COLO829 (cell line): ENCODE measurements at places on chromosomes 4 and X.

DNA sequence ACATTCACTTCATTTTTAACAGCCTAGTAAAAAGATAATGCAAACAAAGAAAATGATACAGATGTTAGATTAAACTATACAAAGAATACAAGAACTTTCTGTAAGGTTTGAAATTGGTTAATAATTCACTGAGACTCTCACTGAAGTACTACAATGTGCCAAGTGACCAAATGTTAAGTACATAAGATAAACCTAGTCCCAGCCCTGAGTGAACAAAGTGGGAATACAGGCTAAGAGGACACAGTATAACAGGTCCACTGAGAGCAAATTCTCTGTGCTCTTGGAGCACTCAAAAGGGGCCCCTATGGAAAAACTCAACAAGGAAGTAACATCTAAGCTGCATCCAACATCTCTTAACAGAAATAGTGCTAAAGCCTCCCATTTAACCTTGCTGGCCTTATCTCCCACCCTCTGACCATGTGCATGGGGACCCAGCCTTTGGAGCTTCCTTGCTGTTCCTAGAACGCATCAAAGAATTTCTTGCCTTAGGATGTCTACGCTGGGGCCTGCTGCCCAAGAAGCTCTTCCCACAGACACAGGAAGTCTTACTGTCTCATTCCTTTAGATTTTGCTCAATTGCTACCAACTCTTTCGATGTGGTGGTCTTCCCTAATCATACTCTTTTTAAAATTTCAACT is 113.4 kb downstream of the ZAR1 start:
- no peak for DNase-seq

DNA sequence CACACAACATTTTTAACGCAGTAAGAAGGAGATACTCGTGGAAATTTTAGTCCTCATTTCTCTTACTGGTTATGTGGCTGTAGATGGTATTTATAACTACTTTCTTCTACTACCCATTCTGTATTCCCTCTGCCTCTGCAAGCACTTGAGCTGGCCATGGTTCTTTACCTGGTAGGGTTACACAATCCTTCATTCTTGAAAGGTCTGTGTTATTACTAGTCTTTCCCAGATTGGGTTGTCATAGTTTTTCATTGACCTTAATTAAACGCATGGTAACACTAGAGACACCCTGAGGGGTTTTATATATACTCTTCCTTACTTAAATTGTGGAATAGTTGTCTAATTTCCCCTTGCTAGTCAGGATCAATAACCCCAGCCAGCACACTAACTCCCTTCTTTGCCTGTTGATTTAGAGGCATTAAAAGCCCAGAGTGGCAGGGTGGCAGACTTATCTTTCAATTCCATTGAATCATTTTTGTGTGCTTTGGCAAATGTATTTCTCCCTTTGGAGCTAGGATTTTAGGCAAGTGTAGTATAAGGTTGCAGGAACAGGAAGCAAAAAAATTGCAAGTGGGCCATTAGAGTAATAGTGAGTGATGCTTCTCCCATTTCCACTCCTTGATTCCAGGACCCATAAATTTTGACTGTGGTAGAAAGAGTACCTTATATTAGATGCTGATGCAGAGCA is 113.6 kb upstream of the EMCN start:
- no peak for DNase-seq

DNA sequence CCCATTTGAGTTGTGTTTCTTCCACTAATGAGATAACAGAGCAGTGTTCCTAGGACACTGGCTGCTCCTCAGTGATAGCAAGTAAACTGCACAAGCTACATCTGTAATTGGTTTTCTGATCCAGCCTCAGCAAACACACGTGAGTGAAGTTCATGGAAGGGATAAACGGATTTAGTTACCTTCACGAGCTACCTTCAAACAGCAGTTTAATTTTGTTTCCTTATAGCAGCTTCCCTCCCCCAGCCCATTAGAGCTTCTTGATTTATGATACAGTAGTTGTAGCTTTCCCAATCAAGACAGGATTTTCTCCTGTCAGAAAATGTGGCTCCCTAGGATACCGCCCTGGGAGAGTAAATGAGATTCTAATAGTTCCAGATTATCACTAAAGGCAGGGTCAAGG is 634.2 kb upstream of the FAT1 start:
- no peak for DNase-seq

- DNase-seq = no peak
Measured at GRCh38 chrX:72317139-72317538, 11.4 kb upstream of the CITED1 start.

DNA sequence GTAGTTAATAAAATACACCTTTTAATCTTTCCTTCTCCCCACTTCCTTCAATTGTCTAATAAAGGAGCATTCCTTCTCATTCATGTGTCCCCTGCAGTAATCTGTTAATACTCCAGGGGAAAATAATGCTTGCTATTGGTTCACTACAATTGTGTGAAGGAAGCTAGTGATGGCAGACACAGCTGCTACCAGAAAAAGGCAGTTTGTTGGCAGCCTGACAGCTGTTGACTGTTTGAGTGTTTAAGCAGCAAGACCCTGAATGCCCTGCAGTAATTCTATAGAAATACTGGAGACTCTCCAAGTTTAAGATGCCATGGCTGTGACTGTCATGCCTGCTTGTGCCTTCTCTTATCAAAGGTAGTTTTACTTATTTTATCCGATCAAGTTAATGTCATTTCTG is 359.5 kb downstream of the C4orf33 start:
- DNase-seq = no peak

- DNase-seq = no peak
Measured at GRCh38 chr4:189507060-189507459, 433.6 kb upstream of the FRG1 start.

GRCh38 chrX:99073551-99073950 is 1336.5 kb downstream of the PCDH19 start:
- DNase-seq = no peak

DNA sequence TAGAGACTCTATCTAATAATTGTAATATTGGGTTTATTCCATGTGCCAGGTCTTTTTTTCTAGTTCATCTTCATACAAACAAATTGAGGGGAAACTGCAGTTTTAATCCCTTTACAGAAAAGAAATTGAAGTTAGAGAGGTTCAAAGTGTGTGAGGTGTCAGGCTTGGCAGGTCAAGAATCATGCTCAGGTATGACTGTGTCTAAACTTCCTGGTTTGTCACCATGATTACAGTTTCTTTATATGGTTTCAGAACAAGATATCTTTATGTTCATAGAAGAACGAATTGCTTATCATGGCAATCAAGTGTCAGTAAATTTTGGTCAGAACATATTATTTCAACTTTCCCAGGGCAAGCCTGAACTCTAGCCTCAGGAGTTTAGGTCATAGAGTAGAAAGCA is 460.4 kb downstream of the RAPGEF2 start:
- DNase-seq = no peak

DNA sequence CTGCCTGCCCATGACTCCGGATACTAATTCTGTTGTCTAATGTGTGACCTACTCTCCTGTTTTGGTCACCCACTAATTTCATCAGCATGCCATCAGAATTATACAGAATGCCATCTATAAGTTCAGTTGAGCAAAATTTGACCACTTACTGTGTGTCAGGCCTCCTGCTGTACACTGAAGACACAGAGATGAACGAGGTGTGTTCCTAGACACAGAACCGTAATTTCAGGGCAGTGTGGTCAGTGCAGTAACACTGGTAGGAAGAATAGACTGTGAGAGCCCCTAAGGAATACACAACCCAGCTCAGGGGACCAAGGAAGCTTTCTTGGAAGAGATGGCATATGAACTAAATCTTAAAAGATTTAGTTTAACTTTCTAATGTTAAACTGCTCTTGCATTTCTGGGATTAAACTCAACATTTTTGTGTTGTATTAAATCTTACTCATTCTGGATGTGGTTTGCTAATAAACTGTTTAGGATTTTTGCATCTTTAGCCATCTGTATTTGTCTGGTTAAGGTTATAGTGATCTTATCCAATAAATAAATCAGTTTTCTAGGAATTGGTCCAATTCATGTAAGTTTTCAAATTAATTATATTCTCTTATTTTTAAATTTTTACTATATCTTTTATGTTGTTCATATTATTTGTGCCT is 34.3 kb downstream of the KANTR start:
- DNase-seq = no peak

DNA sequence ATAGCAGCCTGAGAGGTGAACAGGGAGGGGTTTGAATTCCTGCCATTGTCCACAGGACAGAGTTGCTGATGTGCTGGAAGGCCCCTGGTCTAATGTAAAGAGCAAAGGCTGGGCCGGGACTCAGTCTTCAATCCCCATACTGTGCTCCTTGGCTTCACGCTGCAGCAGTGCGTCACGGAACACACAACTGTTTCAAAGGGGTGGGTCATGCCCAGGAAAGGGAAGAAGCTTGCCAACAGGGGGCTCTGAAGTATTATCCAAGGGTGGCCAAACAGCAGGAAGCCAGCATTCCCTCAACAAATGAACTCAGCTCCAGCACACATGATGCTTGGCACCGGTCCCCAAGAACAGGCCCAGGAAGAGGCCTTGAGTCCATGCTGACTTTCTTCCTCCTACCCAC is 122.5 kb downstream of the NFKB1 start:
- DNase-seq = no peak

DNA sequence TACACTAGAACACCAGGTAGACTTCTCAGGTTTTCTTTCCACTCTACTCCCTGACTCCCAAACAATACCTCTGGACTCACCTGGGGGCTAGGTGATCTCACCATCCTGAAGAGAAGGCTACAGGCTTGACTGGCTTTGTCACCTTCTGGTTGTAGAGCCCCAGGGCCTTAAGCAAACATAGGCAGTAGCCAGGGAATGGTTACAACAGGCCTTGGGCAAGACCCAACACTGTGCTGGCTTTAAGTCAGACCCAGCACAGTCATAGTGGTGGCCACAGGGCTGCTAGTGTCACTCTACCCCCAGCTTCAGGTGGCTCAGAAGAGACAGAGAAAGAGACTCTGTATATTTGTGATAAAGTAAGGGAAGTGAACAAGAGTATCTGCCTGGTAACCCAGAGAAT is 118.1 kb upstream of the EMCN start:
- DNase-seq = no peak

DNA sequence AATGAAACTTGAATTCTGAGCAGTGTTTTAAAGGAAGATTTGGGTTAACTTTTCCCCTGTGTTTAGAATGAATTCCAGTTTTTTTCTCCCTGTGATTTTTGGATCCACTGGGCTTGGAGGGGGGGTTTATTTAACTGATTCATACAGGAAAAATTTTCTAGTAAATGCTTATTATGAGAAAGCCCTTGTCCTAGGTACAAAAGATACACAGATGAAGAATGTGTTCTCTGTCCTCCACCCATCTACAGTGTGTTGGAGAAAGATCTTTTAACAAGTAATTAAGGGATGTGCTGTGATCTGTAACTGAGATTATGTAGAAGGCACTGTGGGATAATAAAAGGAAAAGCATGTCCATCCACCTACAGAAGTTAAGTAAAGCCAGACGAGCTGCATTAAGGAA is 103.9 kb downstream of the STIM2 start:
- DNase-seq = peak; percentile 59

GRCh38 chr4:152778656-152779512 is 646 bp downstream of the TIGD4 start:
- peak; percentile 51 for DNase-seq

GRCh38 chr4:123162859-123163258 is 233.7 kb upstream of the SPRY1 start:
- no peak for DNase-seq

GRCh38 chr4:74327762-74328161 is 19.5 kb downstream of the EPGN start:
- DNase-seq = no peak

GRCh38 chr4:142278171-142278570 is 567.9 kb downstream of the INPP4B start:
- no peak for DNase-seq

GRCh38 chr4:8905226-8905772 is 33.7 kb upstream of the HMX1 start:
- no peak for DNase-seq

- no peak for DNase-seq
Measured at GRCh38 chr4:33381816-33382215, 2661.6 kb downstream of the PCDH7 start.

DNA sequence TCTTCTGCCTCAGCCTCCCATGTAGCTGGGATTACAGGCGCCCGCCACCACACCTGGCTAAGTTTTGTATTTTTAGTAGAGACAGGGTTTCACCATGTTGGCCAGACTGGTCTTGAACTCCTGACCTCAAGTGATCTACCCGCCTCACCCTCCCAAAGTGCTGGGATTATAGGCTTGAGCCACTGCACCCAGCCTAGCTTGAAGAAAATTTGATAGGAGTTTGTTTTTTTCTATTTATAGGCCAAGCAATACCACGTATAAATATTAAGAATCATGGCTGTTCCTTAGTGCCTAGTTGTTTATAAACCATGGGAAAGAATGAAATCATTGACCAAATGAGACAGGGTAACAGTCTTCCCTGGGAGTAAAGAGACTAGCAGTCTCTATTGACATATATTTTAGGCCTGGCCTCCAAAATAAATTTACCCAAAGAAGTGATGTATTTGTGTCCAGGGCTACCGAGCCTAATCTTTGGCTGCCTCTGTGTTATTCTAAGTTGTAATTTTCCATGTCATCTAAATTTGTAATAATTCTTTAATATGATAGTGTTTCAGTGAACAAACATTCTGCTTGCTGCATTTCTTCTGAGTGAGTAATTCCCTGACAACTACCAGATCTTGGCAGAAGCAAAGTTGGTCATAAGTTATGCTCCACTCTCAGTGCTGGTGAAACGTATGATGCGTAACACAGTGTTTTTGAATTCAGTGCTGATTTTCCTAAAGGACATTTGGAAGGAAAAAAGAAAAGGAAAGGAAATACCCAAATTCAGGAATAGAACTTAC is 10.3 kb downstream of the PKD2 start:
- DNase-seq = peak; percentile 73

DNA sequence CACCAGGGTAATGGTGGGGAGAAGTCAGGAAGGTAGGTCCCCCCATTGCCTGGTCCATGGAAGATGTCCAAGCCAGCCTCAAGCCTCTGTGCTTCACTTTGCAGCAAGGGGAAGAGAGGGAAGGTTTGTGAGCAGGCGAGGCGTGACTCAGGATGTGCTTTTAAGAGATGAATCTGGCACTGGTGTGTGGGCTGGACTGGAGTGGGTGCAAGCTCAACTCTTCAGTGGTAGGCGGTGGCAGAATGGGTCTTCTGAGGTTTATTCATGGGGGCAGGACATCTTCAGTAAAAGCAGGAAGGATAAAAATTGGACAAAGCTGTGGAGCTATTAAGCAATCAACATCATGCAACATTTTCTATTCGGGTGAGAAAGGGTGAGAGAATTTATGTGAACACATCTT is 19.4 kb downstream of the GPM6B start:
- DNase-seq = no peak

GRCh38 chrX:78329486-78329885 is 2.1 kb upstream of the CYSLTR1 start:
- DNase-seq = no peak

- no peak for DNase-seq
Measured at GRCh38 chrX:10199212-10199611, 42.4 kb downstream of the CLCN4 start.

GRCh38 chr4:56250776-56251175 is 136.5 kb downstream of the AASDH start:
- no peak for DNase-seq

- no peak for DNase-seq
Measured at GRCh38 chr4:173626277-173626676, 96.2 kb upstream of the HAND2 start.
